Fibroblast of lung (primary cell): ENCODE measurements at places on chromosomes 12 and 14. TPM values are rescaled to one million over a fixed set of nuclear protein-coding genes. Genes with fewer than 3 reads are reported as not detected.

Gene NDRG2
- 0.50 and 1.8 TPM in 2 replicates for total RNA-seq

Gene KCNA1
- under 0.01 TPM in 1 of 2 replicates, not detected in the other for total RNA-seq

Gene SIRT4
- 2.3 and 2.5 TPM in 2 replicates for total RNA-seq

Gene PTPRB
- total RNA-seq = 0.66 and 0.77 TPM in 2 replicates

Gene KRT1
- total RNA-seq = not detected in 2 replicates

Gene HAL
- total RNA-seq = 0.17 TPM in 1 of 2 replicates, not detected in the other

Gene TTLL5
- 18.2 and 23.8 TPM in 2 replicates for total RNA-seq

Gene PMCH
- not detected in 2 replicates for total RNA-seq

Gene ZNF705A
- not detected in 2 replicates for total RNA-seq

Gene CCDC38
- total RNA-seq = not detected in 2 replicates

Gene RASSF9
- 0.33 and 0.77 TPM in 2 replicates for total RNA-seq

Gene FAM186B
- 0.33 and 0.51 TPM in 2 replicates for total RNA-seq

Gene ZNF84
- total RNA-seq = 25.4 and 27.2 TPM in 2 replicates

Gene KIF5A
- 0.51 and 1.3 TPM in 2 replicates for total RNA-seq

Gene OR6C4
- total RNA-seq = under 0.01 TPM in 1 of 2 replicates, not detected in the other

Gene C2CD5
- 26.2 and 37.7 TPM in 2 replicates for total RNA-seq

Gene KLHL33
- total RNA-seq = 0.26 and 1.5 TPM in 2 replicates

Gene SERPINA4
- total RNA-seq = not detected in 2 replicates

Gene MEG3
- total RNA-seq = 95.0 and 182 TPM in 2 replicates

Gene OS9
- total RNA-seq = 170 and 260 TPM in 2 replicates
